ENCODE measurements at places on chromosomes 2 and 18.

- peak; percentile 58 for DNase-seq
Observed at GRCh38 chr2:4258563-4258962, 555.2 kb downstream of the DCDC2C start.

DNA sequence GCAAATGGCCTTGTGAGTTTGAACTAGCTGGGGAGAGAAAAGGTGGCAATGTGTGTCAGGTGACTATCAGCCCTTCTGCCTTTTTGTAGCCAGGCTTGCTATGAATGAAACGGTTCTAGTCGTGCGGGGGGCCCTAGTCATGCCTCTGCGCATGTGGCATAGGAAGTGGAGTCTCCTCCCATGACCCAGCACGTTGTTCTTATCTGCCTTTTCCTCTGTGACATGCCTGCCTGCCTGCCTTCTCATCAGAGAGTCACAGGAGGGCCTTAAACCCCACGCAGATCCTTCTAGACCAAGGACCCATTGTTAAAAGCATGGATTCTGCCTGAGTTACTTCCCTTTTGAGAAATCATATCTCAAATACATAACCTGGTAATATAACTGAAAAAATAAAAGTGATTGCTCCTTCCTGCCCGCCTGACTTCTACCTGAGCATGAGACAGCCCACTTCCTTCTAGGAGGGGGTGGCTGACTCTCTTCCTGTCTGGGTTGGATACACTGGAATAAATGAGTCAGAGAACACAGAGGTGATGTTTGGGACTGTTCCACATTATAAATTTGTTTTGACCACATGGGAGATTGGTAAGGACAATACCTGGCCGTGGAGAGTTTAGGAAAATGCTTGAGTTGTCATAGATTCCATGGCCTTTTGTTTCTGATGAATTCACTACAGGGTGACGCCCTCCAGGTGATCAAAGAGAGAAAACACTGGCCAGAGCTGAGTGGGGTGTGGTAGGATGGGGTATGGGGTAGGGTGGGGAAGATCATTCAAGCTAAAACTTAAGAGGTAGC is 49.8 kb downstream of the FBLN7 start:
- DNase-seq: no peak

- no peak for DNase-seq
Observed at GRCh38 chr2:129061069-129061768, 742.6 kb upstream of the HS6ST1 start.

DNA sequence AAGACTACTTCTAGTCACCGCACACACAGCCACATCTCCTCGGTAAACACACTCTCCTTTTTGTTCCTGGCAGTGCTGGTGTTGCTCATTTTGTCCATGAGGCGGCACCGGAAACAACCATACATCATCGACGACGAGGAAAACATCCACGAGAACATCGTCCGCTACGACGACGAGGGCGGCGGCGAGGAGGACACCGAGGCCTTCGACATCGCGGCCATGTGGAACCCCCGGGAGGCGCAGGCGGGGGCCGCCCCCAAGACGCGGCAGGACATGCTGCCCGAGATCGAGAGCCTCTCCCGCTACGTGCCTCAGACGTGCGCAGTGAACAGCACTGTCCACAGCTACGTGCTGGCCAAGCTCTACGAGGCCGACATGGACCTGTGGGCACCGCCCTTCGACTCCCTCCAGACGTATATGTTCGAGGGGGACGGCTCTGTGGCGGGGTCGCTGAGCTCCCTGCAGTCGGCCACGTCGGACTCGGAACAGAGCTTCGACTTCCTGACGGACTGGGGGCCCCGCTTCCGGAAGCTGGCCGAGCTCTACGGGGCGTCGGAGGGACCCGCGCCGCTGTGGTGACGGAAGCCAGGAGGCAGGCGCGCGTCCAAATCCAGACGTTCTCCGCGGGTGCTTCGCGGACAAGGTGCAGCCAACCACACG is 221.0 kb downstream of the CDH20 start:
- DNase-seq: no peak

DNA sequence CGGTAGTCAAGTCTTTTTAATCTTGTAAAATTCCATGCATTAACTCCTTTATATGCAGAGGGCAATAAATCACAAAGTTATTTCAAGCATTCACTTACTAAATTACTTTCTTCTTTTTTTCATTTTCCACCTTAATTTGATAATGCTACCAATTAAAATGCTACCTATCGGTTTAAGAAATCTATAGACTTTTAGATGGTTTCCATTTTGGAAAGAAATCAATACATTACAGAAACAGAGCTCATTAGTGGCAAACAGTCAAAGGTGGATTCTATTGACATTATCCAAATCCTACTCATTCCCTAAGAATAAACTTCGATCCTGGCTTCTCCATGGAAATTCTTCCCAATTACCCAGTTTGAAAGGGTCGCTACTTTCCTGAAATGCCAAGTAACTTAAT is 176.5 kb downstream of the MREG start:
- no peak for DNase-seq

DNA sequence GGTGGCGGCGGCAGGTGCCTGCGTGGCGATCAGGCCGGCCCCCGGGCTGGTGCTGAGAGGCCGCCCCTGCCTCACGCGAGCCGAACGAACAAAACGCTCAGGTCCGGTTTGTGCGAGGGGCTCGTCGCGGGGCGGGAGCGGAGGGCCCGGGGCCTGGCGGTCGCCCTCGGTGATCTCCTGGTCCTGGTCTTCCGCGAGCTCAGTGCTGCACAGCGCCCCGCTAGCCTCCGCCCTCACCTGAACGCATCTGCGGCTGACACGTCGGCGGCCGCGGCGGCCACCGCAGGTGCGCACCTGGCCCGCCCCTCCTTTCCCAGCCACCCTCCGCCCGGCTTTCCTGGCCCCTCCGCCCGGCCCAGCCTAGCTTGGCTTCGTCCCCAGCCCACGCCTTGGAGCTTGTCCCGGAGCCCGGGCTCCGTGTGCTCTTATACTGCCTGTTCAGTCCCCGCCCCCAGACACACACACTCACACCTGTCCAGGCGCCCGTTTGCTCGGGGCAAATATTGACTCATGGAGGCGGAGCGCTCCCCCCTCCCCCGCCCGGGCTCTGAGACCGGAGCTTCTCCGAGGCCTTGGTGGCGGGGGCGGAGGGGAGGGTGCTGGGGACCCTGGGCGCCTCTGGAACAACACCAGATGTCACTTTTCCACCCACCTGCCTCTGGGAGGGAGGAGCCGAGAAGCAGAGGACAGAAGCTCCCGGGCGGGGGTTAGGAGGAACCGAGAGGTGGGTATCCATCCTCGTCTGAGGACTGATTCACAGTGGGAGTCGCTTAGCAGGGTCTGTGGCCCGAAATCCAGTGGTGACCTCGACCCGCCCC is 8.6 kb upstream of the CRYBA2 start:
- peak; percentile 99 for DNase-seq

DNA sequence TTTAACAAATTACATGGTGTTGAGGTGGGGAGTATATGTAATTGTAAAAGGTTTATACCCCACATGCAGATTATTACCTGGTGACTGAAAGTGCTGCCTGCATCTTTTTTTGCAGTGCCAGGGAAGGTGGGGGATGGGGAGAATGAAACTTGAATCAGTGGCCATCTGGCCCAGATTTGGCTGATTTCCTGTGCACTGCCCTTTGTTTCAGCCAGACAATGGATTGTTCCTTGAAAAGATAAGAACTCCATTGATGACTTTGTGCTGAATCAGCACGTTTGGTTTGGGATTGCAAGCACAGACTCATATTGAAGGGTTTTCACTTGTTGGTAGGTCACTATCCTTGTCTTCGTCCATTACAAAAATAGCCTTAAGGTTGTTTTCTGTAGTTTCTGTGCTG is 20.9 kb downstream of the GREB1L start:
- no peak for DNase-seq

GRCh38 chr2:48508461-48509124 is 21.4 kb upstream of the STON1 start:
- no peak for DNase-seq

- peak; percentile 76 for DNase-seq
Observed at GRCh38 chr2:239639421-239640185, 238.8 kb upstream of the HDAC4 start.

DNA sequence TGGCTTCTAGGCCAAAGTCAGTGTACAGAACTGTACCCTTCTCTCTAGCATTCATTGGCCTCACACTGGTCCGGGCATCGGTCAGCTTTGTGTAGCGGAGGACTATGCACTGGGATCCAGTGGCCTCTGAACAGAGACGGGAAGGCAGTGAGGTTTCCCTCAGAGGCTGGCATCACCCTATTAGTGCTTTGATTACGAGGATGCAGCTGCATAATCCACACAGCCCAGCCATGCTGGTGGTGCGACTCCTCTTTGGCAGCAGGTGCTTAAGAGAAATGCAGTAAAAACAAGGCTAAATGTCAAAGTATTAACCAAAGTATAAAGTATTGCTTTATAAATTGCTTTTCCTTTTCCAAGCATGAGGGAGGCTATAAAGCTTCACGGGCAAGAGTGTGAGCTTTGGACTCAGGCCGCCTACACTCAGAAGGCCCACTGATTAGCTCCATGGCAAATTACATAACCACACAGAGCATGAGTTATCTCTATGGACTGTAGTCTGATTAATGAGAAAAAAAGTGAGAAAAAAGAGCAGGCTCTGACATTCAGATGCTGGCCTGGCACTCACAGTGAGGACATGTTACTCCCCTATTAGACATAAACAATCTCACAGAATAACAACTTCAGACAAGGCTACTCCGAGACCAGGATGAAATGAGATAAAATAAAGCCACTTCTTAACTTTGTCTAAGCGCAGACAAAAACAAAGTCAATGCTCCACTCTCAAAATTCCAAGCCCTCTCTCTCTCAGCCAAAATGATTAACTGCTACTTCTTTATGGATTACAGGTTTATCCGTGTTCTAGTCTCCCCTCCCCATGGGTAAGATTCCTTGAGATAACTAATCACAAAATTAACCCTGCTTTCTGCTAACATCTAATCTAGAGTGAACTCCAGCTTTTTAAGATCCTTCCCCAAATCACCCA is 6.4 kb upstream of the CRYGC start:
- DNase-seq: no peak

GRCh38 chr2:134398300-134398699 is 144.4 kb downstream of the MGAT5 start:
- DNase-seq: no peak

DNA sequence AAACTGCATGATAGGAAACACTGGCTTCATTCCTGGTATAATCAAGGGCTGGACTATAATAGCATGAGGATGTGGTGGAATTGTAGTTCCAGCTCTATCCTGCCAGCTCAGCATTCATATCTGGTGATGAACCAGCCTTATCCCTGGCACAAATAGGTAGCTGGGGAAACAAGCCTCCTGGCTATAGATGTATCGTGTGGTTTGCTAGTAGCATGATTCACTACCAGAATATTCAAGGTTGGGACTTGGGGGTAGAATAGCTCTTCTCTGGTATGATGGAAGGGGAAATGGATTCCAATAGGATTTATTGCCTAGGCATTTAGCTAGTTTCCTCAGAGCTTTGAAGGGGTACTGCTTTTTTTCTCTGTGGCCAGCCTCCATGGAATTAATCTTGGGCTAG is 532.8 kb downstream of the FBXO15 start:
- DNase-seq: no peak

- DNase-seq: no peak
Observed at GRCh38 chr2:10240161-10240681, 62.5 kb upstream of the HPCAL1 start.

- no peak for DNase-seq
Observed at GRCh38 chr2:197937814-197938213, 133.4 kb downstream of the PLCL1 start.

GRCh38 chr2:161990741-161991140 is 83.3 kb downstream of the DPP4 start:
- no peak for DNase-seq

DNA sequence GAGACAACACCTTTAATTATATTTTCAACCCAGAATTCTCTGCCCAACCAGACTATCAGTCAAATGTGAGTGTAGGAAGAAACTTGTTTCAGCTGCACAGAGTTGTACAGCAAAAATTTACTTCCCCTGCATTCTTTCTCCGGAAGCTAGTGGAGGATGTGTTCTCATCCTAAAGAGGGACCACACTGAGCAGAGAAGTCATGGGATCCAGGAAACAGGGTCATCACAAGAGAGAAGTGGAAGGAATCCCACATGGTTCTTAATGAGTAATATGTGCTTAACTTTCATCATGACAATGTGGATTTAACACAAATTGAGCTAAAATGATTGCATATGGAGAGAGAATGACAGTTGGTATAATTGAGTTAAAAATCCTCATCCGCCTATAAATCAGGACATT is 78.2 kb downstream of the INPP4A start:
- DNase-seq: no peak

- no peak for DNase-seq
Observed at GRCh38 chr2:72678024-72678423, 147.8 kb downstream of the EXOC6B start.

DNA sequence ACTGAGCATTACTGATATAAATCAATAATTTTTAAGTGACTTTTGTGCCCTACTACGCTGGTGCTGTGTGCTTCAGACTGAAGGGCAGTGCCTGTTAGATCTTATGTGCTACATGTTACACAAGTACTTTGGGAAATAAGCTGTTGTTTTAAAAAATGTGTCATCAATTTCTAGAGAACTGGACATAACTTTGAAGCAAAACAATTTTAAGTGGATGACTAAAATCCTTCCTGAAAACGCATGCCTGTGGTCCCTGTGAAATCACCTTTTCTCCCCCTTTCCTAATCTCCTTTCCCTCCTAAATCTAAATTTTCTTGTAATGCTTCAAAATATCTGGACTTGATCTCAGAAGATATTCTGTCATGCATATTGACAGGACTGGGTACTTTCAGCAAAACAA is 7.1 kb upstream of the IL1RL1 start:
- no peak for DNase-seq

DNA sequence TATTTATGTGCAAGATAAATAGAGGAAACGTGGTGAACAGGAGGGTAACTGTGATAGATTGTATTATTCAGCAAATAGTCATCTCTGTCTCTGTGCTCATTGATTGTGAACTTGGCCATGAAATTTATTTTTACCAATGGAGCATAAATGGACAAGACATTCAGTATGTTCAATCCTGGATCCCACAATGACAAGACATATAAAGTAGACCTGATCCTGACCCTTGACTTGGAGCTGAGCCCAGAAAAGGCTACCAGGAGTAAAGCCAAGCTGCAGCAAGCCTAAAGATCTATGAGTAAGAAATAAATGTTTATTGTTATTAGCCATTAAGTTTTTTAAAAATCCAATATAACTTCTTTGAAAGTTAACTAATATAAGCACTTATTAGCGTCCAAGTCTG is 531.2 kb downstream of the PIK3C3 start:
- DNase-seq: no peak

- DNase-seq: peak; percentile 44
Observed at GRCh38 chr2:47271054-47272000, 116.2 kb upstream of the STPG4 start.

DNA sequence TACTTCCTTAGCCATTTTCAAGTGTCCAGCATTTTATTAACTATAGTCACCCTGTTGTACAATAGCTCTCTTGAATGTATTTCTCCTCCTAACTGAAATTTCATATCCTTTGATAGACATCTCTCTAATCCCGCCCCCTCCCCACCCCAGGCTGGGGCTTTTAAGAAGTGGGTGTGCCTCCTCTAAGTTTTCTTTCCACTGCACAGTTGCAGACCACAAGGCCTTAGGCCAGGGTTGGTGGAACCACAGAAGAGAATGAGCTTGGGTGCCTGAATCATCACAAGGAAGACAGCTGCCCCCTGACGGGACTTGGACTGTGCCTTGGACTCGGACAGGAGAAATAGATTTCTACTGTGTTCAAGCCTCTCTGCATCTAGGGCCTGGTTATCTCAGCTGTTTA is 193.4 kb downstream of the HAUS1 start:
- DNase-seq: no peak

GRCh38 chr2:136281281-136282114 is 163.5 kb upstream of the CXCR4 start:
- no peak for DNase-seq
